GM23248 (cell line): ENCODE measurements at places on chromosomes 3 and 15. TPM values are rescaled to one million over a fixed set of nuclear protein-coding genes. Genes with fewer than 3 reads are reported as not detected.

- H3K4me1 ChIP-seq, result no peaks in the 10 kb centered on the region
- no peak for DNase-seq
- H3K27me3 ChIP-seq, result no peaks in the 10 kb centered on the region
- peaks cover 16% of the 10 kb centered on the region for H3K36me3 ChIP-seq
- no peak overlapping the region for H3K4me3 ChIP-seq
Observed at GRCh38 chr15:59028387-59028955, 41.0 kb downstream of the RNF111 start.

- peak; percentile 55 for DNase-seq
- peaks cover 9% of the 10 kb centered on the region; the same call in 1 of the 2 replicates for H3K4me1 ChIP-seq
- H3K36me3 ChIP-seq, result no peaks in the 10 kb centered on the region
- no peak overlapping the region for H3K27ac ChIP-seq
- H3K4me3 ChIP-seq, result no peak overlapping the region
Observed at GRCh38 chr3:43857361-43858293, 166.9 kb downstream of the ABHD5 start.

DNA sequence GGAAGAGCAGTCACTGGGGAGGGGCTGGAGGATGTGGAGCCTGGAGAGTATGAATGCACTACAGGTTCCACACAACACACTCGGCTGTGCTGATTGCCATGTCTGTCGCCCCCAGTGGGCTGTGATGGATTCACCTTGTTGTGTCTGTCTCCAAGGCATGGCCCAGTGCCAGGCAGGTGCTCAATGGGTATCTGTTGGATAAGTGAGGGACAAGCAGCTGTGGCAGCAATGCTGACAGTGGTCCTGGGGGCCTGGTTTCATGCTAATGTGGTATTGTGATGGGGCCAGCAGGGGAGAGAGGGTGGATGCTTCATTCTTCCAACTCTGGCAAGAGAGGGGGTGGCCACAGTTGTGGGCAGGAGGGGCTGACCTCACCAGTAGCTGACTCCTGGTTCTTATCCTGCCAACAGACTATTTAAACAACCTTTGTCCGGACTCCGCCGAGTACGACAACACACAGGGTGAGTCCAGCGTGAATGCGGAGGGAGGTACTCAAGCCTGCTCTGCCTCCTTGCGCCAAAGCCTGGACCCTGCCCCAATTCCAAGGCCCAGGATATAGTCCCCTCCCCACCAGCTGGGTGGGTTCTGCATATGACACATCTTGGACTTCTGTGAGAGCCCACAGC is 47.3 kb upstream of the NR2C2 start:
- H3K27ac ChIP-seq, result no peak overlapping the region
- peaks cover 6% of the 10 kb centered on the region; the same call in 1 of the 2 replicates for H3K27me3 ChIP-seq
- H3K36me3 ChIP-seq, result no peaks in the 10 kb centered on the region
- no peak overlapping the region for H3K4me3 ChIP-seq

Gene KLF15
- polyA plus RNA-seq, result 0.14 TPM in 1 of 2 replicates, not detected in the other

DNA sequence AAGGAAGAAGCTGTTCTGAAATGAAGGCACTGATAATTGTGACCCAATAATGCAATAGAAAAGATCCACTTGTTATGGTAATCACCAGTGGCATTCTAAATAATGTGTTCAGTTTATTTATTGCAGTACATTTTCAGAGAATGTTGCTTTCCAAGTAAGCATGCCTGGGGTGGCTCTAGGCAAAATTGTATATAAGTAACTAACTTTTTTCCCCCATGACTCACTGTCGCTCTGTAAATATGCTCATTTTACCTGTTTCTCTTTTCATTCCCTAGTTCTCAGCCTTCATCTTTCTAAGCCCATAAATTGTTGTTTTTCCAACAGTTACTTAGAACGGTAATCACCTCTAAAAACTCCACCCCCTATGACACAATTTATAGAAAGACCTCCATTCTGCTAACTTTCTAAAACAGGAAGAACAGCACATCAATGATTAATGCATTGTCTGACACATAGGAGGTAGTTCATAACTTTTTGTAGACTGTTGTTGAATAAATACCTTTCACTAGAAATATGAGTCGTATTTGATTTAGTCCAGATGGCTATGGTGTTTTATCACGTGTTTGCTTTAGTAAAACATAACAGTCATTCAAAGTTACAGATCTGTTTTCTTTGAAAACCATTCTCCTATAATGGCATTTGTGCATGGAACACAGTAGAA is 143.1 kb downstream of the LSAMP start:
- no peak overlapping the region for H3K4me3 ChIP-seq
- no peaks in the 10 kb centered on the region for H3K36me3 ChIP-seq
- DNase-seq, result peak; percentile 53
- no peak overlapping the region for H3K27ac ChIP-seq
- peaks cover 10% of the 10 kb centered on the region for H3K4me1 ChIP-seq

Gene LAMB2
- polyA plus RNA-seq, result 539 and 542 TPM in 2 replicates

DNA sequence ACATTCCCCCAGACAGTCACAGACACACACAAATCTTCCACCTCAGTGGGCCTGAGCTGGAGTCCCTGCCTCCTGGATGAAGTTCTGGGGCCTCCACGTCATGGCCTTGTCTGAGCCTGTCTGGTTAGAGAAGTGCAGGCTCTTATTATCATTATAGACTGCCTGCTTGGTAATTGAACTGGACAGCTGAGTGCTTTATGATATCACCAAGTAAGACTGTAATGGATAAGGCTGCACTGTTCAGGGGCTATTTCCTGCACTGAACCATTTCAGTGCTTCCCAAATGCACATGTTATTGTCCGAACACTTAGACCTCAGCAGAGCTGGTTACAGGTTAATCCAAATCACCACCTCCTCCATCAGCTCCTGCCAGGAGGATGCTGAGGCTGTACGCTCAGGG is 8.7 kb upstream of the ST6GAL1 start:
- no peaks in the 10 kb centered on the region for H3K36me3 ChIP-seq
- DNase-seq, result no peak
